ENCODE measurements at places on chromosomes 4 and X. TPM values are rescaled to one million over a fixed set of nuclear protein-coding genes. Genes with fewer than 3 reads are reported as not detected.

DNA sequence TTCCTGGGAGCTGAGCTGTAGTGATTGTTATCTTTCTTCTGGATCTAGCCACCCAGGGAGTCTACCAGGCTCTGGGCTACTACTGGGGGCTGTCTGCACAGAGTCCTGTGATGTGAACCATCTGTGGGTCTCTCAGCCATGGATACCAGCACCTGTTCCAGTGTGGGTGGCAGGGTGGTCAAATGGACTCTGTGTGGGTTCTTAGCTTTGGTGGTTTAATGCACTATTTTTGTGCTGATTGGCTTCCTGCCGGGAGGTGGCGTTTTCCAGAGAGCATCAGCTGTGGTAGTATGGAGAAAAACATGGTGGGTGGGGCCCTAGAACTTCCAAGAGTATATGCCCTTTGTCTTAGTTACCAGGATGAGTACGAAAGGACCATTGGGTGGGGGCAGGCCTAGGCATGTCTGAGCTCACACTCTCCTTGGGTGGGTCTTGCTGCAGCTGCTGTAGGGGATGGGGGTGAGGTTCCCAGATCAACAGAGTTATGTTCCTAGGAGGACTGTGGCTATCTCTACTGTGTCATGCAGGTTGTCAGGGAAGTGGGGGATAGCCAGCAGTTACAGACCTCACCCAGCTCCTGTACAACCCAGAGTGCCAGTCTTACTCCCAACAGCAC lies 264.8 kb upstream of the LDB2 start:
- no peaks in the 10 kb centered on the region for H3K27me3 ChIP-seq
- no peak for DNase-seq
- no peaks in the 10 kb centered on the region for H3K36me3 ChIP-seq
- H3K4me3 ChIP-seq: no peak overlapping the region
- no peaks in the 10 kb centered on the region for H3K4me1 ChIP-seq
- H3K27ac ChIP-seq: no peak overlapping the region

- no peak overlapping the region for H3K27ac ChIP-seq
- no peaks in the 10 kb centered on the region for H3K36me3 ChIP-seq
- H3K4me3 ChIP-seq: no peak overlapping the region
- no peak for DNase-seq
Observed at GRCh38 chr4:94372991-94373390, 30.4 kb upstream of the HPGDS start.

DNA sequence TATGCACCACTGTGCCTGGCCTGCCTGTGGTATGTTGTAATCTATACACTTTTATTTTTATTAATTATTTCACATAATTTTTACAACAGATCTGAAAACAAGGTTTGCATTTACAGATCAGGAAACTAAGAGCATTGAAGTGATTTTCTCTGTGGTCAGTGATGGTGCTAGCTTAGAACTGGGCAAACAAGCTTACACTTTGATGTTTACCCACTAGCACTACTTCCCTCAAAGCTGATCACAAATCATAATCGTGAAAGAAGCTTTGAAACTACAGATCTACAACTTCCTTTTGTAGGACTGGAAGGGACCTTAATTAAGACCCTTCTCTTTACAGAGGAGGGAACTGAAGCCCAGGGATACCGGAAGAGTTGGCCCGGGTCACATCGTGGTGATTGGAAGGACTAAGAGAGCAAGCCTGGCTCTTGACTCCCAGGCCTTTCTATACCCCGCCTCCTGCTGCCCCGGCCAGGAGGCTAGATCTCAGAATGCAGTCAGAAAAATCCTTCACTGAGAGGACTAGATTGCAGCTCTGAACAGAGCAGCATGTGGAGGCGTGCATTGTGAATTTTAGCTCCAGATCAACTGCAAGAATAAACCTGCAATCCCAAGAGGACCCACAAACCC lies 93.7 kb upstream of the ZNF827 start:
- peaks cover 12% of the 10 kb centered on the region for H3K4me1 ChIP-seq
- DNase-seq: no peak
- H3K4me3 ChIP-seq: no peak overlapping the region

DNA sequence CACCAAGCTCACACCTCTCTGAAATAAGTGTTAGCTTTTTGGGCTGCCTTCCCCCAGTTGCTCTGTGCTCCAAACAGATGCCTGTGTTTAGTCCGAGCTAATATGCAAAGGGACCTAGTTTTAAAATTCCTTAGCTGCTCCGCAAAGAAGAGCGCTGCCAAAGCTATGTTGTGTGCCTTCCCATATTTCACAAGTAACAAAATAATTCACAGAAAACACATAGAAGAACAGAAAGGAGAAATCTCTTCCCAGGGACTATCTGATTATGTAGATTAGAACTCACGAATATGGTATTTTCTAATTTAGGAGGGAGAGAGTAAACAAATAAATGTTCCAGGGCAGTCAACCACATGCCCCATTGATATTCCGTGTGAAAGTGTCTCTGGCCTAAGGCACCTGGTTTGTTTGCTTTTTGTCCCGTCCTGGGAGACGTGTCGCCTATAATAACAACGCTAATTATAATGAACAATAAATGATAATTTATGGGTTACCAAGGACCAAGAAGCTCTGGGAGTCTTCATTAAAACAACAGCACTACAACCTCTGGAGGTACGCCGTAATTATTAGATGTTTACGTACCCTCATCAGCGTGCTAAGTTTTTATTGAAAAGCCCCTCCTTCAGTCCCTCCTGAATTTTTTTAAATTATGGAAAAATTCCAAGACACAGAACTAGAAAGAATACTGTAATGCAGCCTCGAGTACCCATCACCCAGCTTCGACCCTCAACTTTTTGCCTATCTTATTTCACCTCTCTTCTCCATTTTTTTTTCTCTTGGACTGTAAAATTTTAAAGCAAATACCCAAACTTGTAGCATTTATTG lies 1.2 kb upstream of the CCNG2 start:
- no peaks in the 10 kb centered on the region for H3K27me3 ChIP-seq
- DNase-seq: no peak
- peaks cover 59% of the 10 kb centered on the region for H3K4me1 ChIP-seq
- H3K27ac ChIP-seq: peak overlapping the region; percentile 87

- no peaks in the 10 kb centered on the region for H3K27me3 ChIP-seq
- no peak for DNase-seq
- no peaks in the 10 kb centered on the region for H3K36me3 ChIP-seq
- H3K27ac ChIP-seq: no peak overlapping the region
Observed at GRCh38 chr4:1833307-1834046, 22.5 kb downstream of the LETM1 start.

RNF175 gene
- total RNA-seq: 34.6 TPM

DNA sequence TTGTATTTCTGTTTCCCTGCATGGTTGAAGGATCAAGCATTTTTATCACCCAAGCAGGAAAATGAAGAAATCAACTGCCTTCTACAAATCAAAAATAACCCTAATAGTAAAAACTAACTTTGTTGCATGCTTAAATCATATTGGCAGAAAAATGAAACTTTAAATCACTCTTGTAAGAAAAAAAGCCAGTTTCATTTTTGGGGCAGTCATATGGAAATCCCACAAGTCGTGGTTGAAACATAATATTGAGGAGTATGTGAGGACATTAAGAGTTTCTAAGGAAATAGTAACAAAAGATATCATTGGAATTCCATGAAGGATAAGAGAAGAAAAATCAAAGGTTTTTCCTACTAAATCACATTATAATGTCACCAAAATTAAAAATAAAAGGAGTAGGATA lies 8.4 kb downstream of the TEC start:
- H3K4me1 ChIP-seq: no peaks in the 10 kb centered on the region
- H3K27me3 ChIP-seq: no peaks in the 10 kb centered on the region
- DNase-seq: no peak

GRCh38 chr4:143375326-143376073 lies 38.8 kb downstream of the GAB1 start:
- no peak overlapping the region for H3K27ac ChIP-seq
- no peaks in the 10 kb centered on the region for H3K36me3 ChIP-seq
- no peaks in the 10 kb centered on the region for H3K27me3 ChIP-seq
- no peaks in the 10 kb centered on the region for H3K4me1 ChIP-seq

GRCh38 chr4:165385126-165385525 lies 6.3 kb downstream of the CPE start:
- no peak overlapping the region for H3K4me3 ChIP-seq
- DNase-seq: no peak

- H3K27me3 ChIP-seq: no peaks in the 10 kb centered on the region
- DNase-seq: no peak
- H3K27ac ChIP-seq: no peak overlapping the region
- no peaks in the 10 kb centered on the region for H3K36me3 ChIP-seq
Observed at GRCh38 chrX:150268839-150269355, 94.2 kb upstream of the MAMLD1 start.

DNA sequence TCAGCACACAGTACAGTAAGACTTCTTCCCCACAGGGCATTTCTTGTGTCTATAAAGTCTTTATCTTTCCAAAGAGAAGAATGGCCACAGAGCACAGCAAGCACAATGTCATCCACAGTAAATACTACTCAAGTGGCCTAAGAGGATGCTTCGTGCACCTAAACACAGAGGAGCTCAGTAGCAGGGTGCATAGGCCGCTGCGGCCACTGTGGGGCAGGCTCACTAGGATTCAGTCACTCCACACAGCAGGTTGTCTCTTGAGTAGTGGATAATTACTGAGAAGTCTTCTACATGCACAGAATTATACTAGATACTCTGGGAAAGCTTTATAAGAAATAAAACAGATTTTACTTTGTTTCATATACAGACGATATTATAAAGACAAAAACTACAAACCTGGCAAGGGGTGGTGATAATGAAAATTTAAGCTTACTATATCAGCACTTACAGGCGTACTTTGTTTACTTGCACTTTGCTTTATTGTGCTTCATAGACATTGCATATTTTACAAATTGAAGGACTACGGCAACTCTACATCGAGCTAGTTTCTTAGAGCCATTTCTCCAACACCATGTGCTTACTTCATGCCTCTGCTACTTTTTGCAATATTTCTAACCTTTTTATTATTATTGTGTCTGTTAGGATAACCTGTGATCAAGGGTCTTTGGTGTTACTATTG lies 78.5 kb downstream of the PRDM5 start:
- no peak overlapping the region for H3K4me3 ChIP-seq
- no peak overlapping the region for H3K27ac ChIP-seq
- H3K4me1 ChIP-seq: peaks cover 9% of the 10 kb centered on the region
- no peaks in the 10 kb centered on the region for H3K27me3 ChIP-seq
- H3K36me3 ChIP-seq: no peaks in the 10 kb centered on the region

DNA sequence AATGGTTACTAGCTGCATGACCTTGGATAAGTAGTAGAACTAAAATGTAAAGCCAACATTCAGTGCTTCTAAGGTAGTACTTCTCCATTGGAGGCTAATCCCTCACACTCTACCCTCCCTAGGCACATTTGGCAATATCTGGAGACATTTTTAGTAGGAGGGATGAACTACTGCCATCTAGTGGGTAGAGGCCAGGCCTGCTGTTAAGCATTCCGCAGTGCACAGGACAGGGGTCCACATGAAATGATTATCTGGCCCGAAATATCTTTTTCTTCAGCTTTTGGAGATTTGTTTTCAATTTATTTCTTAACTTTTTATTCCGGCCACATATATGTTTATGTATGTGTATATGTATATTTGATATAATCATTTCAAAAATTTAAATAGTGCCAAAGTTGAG lies 36.0 kb upstream of the SPANXC start:
- no peaks in the 10 kb centered on the region for H3K36me3 ChIP-seq
- no peaks in the 10 kb centered on the region for H3K4me1 ChIP-seq
- no peak overlapping the region for H3K27ac ChIP-seq
- no peaks in the 10 kb centered on the region for H3K27me3 ChIP-seq
